NCI-H187 (cell line): ENCODE measurements at places on chromosomes 1 and 21.

- no peak for DNase-seq
These were observed 204.7 kb downstream of the BARHL2 start for GRCh38 chr1:90512441-90512840.

DNA sequence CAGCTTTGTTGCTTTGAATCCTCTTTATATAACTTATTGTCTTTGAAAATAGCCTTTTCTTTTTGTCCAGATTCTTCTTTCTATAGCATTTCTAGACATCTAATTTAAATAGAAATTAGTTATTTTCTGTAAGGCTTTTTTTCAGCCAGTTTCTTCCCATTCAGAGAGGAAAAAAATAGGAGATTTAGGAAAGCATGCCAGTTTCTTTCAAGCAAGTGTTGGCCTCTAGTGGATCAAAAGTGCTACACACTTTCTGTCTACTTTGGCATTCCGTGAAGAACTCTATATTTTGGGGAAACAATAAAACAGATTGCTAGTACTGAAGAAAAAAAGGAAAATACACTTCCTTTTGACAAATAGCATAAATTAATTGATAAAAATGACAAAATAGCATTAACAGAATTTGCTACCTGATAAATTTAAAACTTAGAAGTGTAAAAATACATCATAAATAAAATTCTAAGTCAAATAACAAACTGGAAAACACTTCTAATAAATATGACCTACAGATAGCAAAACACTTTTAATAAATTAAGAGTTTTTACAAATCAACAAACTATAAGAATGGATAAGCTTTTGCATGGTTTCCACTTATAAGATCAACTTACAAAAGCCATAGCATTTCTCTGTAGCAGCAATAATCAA, 13.1 kb upstream of the EXO1 start:
- DNase-seq: no peak

GRCh38 chr21:44058652-44058964, 46.5 kb downstream of the TRAPPC10 start:
- no peak for DNase-seq

DNA sequence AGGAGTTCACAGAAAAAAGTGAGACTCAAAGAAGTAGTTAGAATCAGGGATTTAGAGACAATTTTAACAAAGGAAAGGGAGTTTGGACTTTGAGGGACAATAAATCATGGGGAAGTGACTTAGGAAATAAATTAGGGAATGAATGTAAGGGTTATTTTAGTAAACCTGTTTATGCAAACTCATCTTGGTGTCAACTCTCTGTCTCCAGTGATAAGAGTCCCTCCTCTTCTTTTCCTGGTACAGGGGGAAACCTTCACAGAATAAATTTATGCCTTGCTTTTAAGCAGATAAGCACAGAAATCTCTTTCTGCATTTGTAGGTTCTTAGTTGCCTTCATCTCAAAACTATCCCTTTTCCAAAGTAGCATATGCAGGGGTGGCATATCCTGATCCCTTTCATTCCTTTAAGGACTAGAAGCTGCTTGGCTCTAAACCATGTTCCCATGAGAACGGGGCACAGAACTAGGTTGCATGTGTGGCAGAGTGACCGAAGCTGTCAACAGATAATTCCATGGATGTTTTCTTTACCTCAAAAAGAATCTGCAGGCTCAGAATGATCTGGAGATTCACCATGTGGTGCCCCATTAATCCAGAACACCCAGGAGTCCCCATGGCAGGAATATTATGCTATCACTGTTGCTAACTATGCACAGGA, 155.4 kb downstream of the ZNF648 start:
- no peak for DNase-seq

DNA sequence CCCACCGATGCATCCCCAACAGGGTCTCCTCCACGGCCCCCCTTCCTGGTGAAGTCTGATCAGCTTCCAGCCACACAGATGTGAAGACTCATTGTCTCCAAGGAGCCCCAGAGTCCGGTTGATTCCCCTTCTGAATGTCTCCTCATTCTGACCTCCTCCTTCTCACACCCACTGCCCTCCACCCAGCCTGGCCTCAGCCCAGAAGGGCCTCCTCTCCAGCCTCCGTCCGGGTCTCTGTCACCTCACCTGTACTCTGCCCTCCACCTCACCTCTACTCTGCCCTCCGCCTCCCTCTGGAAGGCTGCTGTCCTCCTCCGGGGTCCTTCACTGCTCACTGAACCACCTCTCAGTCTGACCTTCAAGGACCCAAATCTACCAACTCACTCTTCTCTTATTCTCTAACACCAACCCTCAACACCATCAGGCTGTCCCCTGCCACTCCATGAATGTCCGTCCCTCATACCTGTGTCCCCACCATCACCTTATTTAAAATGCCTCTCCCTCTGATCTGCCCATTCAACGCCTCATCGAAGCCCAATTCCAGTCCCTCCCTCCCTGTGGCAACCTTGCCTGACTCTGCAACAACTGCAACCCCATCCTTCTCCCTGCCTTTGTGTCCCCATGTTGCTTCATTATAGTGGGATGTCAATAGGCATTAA, 201.2 kb downstream of the TOMM20 start:
- no peak for DNase-seq

DNA sequence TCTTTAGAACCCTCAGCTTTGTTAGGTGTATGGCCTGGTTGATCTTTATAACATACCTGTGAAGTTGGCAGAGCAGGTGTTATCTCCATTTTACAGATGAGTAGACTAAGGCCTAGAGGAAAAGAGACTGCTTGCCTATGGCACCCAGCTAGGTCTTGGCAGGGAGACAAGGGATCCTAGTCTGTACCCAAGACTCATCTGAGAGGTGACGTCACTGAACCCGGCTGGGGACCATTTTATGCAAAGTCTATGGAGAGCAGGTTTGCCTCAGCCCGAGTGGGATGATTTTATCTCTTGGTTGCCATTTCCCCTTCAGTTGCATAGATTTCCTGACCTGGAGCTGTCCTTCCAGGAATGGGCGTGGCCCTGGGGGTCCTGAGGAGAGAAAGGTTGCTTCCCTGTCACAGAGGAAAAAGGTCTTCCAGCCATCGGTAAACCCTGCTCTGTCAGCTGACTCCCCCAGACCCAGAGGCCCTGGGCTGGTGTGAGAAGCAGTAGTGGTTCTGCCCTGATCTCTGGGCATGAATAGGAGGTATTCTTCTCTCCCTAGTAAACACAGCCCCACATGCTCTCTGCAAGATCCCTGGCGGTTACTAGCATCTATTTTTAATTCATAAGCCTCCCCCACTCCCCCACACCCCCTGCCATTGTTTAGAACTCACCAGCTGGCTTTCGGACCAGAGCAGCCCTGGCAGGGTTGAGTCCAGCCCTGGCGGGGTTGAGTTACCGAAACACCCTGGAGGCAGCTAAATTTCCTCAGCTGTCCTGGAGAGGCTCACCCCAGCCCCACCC, 19.6 kb downstream of the TMCC2 start:
- no peak for DNase-seq

GRCh38 chr21:42063571-42064521, 7.3 kb upstream of the UMODL1 start:
- DNase-seq: no peak

DNA sequence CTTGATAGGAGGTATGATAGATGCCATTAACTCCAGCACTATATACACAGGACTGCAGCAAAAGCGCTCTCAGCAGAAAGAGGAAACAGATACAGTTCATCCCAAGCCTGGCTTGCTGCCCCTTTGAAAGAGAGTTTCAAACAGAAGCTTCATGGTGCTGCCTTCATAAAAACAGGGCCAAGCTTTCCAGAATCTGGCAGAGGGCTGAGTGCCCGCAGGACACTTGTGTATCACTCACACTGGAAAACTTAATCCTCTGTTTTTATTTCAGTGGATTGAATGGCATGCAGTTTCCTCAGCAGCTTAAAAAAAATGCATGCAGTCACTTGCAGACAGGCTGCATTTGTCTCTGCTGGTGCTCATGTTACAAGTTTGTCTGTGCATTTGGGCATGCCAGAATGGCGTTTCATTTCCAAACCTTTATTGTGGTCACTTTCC, 40.4 kb downstream of the KCNJ15 start:
- no peak for DNase-seq

- no peak for DNase-seq
These were observed 28.1 kb downstream of the KCNA10 start for GRCh38 chr1:110490791-110491451.

DNA sequence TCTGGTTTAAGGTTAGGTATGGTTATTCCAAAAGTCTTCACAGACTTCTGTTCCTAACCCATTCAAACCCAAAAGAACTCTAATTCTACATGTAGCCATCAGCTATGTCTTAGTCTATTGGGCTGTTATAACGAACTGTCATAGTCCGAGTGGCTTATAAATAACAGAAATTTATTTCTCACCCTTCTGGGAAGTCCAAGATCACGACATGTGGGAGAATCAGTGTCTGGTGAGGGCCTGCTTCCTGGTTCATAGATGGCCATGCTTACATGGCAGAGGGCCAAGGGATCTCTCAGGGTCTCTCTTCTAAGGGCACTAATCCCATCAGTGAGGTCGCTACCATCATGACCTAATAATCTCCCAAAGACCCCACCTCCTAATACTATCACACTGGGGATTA, 103.0 kb upstream of the PPP2R5A start:
- no peak for DNase-seq

DNA sequence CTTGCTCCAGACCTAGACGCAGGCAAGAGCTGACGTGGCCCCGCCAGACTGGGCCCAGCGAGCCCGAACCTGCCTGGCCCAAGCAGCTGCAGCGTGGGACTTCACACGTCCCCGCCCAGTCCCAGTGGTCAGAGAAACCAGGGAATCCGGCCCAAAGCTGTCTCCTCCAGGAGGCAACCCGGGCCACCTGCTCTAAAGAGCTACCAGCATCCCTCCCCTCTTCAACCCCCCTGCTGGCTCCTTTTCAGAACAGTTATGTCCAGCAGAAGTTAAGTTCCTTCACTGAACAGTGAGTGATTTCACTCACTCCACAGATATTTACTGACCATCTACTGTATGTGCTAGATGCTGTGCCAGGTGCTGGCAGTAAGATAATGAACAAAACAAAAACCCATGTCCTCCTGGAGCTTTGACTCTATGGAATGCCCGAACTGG, 2.1 kb upstream of the EFNA1 start:
- no peak for DNase-seq
